Hematopoietic multipotent progenitor cell treated with erythropoietin and hydrocortisone succinate and interleukin-3 and kit ligand, for 6 days (in vitro differentiated cells): ENCODE measurements at places on chromosomes 1 and 21.

- no peak for DNase-seq
Measured at GRCh38 chr21:45801129-45801964, 157.8 kb downstream of the PCBP3 start.

GRCh38 chr1:209249280-209249670 is 334.2 kb upstream of the CAMK1G start:
- no peak for DNase-seq

- DNase-seq, result peak; percentile 24
Measured at GRCh38 chr1:150420560-150421265, 56.8 kb downstream of the RPRD2 start.

- no peak for DNase-seq
Measured at GRCh38 chr1:232792949-232793348, 12.3 kb upstream of the MAP10 start.

DNA sequence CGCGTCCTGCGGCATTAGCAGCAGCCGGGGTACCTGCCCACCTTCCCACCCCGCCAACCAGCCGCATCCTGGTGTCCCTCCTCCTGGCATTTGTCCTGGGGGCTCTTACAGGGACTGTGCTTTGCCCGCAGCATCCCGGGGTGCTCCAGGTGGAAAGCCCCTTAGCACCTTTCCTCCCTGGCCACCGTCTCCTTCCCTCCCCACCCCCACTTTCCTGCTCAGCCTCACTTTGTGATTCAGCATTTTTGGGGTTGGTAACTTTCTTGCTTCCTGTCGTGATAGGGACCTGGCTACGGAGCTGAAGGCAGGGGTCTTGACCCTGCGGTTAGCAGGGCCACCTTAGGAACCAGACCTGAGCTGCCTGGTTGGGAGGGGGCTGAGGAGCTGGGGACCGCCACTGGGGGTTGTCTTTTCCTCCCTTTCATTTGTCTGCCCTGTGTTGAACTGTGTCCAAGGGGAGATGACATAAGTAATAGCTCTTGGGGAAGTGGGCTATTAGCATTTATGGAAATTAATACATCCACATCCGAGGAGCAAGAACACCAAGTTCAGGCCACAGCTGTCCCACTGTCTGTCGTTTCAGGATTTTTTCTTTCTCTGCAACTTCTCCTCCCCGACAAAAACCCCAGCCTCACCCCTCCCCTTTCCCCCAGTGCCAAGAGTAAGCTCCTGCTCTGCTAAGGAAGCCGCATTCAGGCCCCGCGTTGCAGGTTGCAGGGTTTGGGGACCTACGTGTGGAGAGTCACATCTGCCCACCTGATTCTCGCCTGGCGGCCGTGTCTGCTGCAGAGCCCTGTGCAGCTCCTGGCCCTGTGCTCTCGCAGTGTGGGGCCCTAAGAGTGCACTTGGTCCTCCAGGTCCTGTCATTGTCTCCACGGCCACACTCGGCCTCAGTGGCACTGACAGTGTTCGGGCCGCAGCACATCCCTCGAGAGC is 1.6 kb upstream of the NPHP4 start:
- peak; percentile 57 for DNase-seq

- DNase-seq, result no peak
Measured at GRCh38 chr1:12634696-12635202, 9.1 kb upstream of the AADACL4 start.

DNA sequence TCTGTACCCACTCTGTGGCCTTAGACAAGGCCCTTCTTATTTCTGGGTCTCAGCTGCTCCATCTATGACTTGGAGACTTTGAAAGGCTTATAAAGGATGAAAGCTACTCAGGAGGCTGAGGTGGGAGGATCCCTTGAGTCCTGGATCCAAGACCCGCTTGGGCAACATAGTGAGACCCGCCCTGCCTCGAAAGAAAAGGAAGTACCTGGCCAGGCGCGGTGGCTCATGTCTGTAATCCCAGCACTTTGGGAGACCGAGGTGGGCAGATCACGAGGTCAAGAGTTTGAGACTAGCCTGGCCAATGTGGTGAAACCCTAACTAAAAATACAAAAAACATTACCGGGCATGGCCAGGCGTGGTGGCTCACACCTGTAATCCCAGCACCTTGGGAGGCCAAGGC is 13.4 kb downstream of the ID3 start:
- DNase-seq, result no peak

DNA sequence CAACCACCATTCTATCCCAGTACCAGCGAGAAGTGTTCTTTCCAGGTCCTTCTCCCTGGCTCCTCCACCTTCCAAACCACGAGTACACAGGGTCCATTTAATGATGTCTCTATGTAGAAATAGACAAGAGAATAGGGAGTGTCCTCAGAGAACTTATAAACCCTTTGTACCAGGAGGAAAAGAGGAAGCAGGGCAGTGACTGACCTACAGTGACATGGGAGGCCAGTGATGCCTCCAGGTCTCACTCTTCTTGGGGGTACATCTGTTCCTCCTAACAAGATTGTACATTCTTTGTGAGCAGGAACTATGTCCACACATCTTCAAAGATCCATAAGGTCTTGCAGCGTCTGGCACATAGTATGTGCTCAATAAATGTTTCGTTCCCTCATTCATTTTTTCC is 18.7 kb upstream of the FMOD start:
- DNase-seq, result no peak

- no peak for DNase-seq
Measured at GRCh38 chr1:205301205-205301821, 20.2 kb downstream of the NUAK2 start.

DNA sequence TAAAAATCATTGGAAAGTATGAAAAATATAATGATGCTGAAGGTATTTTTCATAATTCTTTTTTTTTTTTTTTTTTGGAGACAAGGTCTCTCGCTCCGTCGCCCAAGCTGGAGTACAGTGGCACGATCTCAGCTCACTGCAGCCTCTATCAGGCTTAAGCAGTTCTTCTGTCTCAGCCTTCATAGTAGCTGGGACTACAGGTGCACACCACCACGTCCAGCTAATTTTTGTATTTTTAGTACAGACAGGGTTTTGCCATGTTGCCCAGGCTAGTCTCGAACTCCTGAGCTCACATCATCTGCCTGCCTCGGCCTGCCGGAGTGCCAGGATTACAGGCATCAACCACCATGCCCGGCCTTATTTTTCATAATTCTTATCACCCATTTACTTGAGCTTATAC is 13.3 kb downstream of the SMAP2 start:
- no peak for DNase-seq

GRCh38 chr1:105137543-105138457 is 1388.1 kb downstream of the AMY1C start:
- peak; percentile 55 for DNase-seq

DNA sequence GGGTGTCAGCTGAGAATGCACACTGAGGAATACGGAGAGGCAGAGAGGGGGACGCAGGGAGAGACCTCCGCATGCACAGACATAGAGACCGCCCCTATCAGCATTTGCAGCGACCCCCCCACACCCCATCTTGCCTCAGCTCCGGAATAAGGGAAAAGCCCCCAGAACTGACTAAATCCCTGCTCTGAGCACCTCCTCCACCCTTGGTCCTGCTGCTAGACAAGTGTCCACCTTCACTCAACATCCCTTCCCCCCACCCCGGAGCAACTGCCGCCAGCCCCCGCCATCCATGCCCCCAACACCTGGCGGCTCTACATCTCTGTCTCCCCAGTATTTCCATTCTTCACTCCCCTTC is 769 bp downstream of the SV2A start:
- no peak for DNase-seq

- DNase-seq, result no peak
Measured at GRCh38 chr1:995665-996633, 3.9 kb downstream of the HES4 start.

DNA sequence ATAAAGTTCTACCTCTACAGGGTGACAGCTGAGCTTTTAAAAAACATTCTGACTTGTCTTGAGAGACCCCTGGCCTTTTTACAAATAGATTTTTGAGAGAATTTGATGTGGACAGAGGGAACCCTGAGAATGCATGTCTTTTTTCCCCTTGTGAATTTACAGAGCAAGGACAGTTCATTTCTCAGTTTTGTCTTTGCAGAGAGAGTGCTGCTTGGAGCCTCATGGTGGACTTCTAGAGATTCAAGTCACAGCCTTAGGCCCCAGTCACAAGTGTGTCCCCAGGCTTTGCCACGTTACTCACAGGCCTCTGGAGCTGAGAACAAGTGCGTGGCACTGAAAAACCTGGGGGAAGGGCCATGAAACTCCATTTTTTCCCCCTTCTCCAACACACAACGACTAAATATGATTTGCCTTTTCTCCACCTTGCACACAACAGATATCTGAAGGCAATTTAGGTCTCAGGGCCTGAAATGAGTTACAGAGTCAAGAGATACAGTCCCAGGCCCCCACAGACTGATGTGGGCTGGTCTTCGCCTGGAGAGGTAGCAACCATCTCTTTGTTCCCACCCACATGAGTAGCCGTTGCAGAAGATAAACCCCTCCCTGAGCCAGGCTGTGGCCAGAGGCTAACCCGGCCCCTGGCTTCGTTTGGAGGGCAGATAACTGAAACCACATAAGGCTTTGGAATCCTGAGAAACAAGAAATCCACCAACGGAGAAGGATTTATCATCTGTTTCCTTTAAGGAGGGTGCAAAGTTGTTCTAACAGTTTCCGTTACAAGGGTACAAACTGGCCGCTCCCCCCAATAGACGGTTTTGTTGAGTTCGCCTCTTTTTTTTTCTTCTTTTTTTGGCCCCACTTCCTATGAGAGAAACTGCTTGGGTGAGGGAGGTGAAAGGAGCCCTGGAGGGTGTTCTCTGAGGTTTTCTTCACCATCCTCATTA is 1.0 kb upstream of the PIGV start:
- peak; percentile 99 for DNase-seq

DNA sequence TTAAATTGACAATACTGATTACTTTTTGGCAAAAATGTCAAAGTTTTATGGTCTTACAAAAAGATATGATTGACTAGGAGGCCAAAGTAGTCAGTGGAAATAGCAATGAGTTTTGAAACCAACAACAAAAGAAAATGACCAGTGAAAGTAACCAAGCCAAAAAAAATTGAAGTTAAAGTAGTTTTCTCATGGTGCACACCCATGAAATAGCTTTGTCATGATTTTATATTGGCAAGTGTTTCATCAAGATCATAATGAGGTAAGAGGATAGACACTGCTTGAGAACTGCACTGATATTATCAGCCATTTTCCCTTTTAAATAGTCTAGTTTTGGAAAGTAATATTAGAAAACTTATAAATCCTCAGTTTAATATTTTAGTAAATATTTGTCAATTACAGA is 206.2 kb upstream of the ADAMTS5 start:
- DNase-seq, result no peak

- DNase-seq, result no peak
Measured at GRCh38 chr1:151639466-151639865, 27.6 kb downstream of the SNX27 start.

- DNase-seq, result peak; percentile 87
Measured at GRCh38 chr1:61053712-61054600, 28.4 kb upstream of the NFIA start.

- no peak for DNase-seq
Measured at GRCh38 chr1:245788269-245788668, 633.5 kb downstream of the KIF26B start.

DNA sequence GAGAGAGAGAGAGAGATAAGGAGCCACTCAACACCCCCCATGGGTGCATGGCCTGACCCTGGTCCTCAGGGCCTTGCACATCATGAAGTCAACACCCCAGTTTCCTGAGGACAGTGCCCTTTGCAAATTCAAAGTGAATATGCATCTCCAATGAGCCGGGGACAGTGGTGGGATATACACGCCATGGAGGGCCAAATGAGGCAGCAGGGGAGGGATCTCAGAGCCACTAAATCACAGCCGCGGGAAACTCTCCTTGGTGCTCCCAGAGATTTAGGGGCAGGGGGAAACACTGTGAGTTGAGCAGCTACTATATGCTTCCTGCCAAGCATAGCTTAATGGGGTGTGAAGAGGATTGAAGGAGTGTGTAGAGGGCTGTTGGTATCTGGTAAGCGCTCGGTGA is 35.5 kb downstream of the MATN1 start:
- DNase-seq, result no peak

GRCh38 chr1:5525597-5526384 is 466.4 kb downstream of the NPHP4 start:
- DNase-seq, result no peak

DNA sequence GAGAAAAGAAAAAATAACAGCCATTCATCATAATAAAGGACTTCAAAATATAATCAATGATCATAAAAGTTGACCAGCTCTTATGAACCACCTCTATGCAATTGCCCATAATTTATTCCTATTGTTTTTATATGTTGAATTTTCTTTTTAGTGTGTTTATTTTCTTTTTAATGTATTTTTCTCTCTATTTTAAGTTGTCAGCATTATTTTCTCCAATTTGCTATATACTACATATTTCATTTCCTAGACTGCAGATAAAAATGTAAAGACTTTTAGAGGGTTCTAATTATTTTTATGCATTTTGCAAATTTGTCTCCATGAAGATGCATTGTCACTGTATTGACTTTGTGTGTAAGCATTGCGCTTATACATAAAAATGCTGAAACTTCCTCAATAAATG is 58.4 kb downstream of the MROH9 start:
- DNase-seq, result no peak

- peak; percentile 67 for DNase-seq
Measured at GRCh38 chr1:24849672-24850295, 80.3 kb downstream of the RUNX3 start.

GRCh38 chr1:21497466-21498061 is 11.7 kb upstream of the ALPL start:
- no peak for DNase-seq

DNA sequence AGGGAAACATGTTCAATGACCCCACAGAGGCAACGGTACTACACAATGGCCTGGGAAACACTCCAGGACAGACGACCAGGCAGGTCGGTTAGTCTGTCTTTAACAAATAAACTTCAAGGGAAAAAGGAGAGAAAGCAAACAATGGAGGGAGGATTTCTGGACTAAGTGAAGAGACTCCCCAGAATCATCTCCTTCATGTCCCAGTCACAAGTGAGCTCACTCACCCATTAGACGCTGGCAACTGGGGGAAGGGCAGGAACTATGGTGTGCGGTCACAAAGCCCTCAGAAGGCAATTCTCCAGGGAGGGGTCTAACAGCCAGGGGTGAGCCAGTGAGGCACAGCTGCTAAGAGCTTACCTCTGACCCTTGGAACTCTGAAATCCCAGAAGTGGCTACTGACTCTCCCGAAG is 55.7 kb upstream of the NADK start:
- DNase-seq, result no peak

DNA sequence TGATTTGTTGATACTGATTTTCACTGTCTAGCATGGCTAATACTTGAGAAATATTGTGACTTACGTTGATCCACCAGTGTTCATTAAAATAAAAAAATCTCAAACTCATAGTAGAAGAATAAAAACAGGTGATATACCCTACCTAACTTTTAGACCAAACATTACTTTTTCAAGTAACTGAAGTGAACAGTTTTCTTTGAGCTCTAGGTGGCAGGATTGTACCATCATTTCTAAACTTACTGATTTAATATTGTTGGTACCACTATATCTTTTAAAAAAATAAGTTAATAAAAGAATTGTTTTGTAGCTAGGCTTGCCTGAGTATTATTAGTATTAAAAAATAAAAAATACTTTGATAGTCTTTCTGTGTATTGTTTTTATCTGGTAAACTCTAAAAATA is 21.5 kb downstream of the CDC73 start:
- DNase-seq, result peak; percentile 41

DNA sequence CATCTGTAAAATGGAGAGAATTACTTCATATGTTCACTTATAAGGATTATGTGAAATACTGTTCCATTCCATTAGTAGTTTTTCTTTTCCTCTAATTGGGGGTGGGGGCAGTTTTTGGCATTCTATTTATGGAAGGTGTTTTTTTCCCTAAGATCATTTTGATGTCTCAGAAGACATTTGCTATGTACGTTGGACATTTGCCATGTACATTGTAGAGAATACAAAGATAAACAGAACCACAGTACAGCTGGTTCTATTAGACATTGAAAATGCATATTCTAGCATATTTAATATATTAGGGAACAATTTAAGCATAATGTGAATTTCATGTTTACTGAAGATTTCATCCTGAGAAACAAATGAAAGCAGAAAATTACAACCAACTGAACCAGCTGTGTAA is 98.5 kb downstream of the PTBP2 start:
- DNase-seq, result peak; percentile 27
